ENCODE measurements at places on chromosomes 7 and 10.

GRCh38 chr10:16779384-16779915 lies 37.8 kb downstream of the RSU1 start:
- no peak for DNase-seq

- DNase-seq = no peak
Measured at GRCh38 chr7:65966146-65966545, 15.9 kb downstream of the GUSB start.

GRCh38 chr7:41149576-41149975 lies 553.3 kb downstream of the INHBA start:
- no peak for DNase-seq

GRCh38 chr7:150866932-150867564 lies 14.7 kb downstream of the AOC1 start:
- DNase-seq = no peak

GRCh38 chr7:138816650-138817049 lies 18.7 kb upstream of the ATP6V0A4 start:
- DNase-seq = no peak

GRCh38 chr7:155517969-155518368 lies 28.4 kb downstream of the CNPY1 start:
- no peak for DNase-seq
